Activated CD4-positive, alpha-beta T cell treated with anti-CD3 and anti-CD28 coated beads for 36 hours (primary cell): ENCODE measurements at places on chromosomes 2 and 18. TPM values are rescaled to one million over a fixed set of nuclear protein-coding genes. Genes with fewer than 3 reads are reported as not detected.

GRCh38 chr2:23509596-23510292 is 124.8 kb downstream of the KLHL29 start:
- no peak for DNase-seq

DNA sequence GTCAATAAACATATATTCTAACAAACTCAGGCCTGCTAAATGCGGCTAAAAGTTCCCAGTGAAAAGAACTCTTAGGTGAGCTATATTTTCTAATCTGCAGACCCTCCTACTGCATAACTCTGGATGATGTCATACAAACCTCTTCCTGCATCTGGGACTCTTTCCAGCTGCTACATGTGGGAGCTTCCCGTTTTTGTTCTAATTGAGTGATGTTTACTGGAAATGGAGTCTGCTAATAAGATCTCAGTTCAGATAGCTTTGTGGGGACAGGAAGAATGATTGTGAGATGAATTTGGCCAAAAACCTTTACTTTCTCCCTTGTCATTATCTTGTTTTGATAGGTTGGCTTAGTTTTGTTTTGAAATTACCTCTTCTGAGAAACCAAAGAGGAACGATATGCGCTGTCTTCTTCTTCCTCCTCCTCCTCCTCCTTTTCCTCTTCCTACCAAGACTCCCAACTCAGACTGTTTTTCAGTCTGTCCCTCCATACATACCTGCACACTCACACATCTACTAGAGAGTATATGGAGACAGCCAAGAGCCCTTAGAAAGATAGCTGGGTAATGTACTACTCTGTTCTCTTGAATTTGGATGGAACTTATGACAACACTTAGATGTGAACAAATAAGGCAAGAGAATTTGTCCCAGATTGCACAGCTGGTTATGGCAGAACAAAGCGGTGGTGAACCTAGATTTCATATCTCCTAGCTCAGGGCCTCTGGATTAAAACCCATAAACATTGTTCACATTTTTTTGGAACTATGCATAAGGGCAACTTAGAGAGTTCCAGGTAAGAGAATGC is 39.8 kb upstream of the AAK1 start:
- DNase-seq, result no peak

DNA sequence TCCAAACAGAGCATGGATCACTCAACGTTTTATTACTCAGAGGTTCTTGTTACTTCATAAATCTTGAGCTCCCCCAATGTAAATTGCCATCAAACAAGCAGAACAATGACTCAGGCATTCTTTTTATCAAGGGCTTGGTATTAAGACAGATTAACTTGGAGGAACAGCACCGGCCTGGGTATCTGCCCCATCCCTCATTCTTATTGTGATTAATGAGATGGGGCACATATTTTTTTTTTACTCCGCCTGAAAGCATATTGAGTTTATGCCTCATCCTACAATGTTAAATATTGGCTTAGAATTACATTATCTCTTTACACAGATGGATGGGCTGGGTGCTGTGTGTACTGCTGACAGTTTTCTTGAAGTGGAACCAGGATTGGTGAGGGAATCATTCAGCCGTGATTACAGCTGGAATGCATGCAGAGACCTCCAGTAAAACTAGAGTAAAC is 387.3 kb downstream of the CLIP4 start:
- no peak for DNase-seq

DNA sequence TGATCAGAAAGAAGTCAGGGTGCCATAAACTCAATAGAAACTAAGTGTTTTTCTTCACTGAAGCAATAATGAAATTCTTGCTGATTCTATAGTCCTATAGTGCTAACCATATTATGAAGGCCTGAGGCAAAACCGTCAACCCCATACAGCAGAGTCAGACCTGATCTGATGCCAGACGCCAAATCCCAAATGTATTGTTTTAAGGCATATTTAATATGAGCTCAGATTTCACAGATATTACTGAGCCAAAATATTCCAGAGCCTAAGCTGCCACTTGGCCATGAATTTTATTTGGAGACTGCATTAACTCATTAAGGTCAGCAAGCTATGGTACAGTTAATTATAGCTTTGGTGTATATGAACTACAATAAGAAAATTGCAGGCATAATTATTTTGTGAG is 53.4 kb downstream of the SCN1A start:
- no peak for DNase-seq

- DNase-seq, result no peak
Observed at GRCh38 chr2:47159627-47160026, 4.5 kb upstream of the STPG4 start.

- DNase-seq, result no peak
Observed at GRCh38 chr2:198285216-198285615, 480.8 kb downstream of the PLCL1 start.

DNA sequence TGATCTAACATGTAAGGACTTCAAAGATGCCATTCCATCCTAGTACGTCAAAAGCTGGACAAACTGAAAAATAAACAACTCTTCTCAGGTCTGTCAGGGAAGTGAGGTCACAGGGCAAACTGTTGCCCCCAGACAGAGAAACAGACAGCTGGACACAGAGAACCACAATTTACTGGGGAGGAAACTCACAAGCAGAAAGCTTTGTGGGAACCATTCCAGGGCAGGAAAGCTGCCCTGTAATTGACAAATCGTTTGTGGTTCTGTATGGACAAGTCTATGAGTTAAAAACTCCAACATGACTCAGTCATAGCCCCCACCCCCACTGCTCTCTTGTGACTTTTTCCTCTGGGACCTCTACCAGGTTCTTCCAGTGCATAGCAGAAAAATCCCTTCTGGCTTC is 28.4 kb downstream of the MCEE start:
- DNase-seq, result no peak

DNA sequence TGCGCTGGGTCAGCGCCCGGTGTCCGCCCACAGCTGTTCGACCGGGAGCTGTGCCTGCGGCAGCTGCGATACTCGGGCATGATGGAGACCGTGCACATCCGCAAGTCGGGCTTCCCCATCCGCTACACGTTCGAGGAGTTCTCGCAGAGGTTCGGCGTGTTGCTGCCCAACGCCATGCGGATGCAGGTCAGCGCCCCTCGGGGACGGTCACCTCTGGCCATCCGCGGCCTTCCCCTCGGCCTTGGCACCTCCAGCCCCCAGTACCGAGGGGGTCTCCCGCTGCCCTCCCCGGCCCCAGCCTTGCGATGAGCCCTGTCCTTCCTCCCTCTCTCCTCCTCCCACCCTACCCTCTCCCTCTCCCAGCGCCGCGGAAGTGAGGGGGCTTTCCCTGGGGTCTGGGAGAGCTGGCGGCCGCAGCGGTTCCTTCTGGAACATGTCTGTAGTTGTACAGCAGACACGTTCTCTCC is 53.2 kb upstream of the GPR17 start:
- no peak for DNase-seq

DNA sequence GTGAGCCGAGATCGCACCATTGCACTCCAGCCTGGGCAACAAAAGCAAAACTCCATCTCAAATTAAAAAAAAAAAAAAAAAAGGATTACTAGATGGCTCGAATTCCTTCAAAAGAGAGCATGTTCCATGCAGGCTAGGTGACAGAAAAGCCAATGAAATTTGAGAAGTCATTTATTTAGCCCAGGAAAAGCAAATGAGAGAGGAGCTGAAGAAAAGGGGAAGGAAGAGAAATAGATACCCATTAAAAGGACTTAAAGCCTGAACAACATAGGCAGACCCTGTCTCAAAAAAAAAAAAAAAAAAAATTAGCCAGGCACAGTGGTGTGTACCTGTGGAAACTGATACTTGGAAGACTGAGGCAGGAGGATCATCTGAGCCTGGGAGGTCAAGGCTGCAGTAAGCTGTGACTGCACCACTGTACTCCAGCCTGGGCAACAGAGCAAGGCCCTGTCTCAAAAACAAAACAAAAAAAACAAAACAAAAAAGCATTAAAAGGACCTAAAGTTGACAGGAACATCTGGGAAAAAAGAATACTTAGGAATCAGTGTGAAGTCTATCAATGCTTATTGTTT is 11.1 kb downstream of the SEPTIN10 start:
- DNase-seq, result no peak

DNA sequence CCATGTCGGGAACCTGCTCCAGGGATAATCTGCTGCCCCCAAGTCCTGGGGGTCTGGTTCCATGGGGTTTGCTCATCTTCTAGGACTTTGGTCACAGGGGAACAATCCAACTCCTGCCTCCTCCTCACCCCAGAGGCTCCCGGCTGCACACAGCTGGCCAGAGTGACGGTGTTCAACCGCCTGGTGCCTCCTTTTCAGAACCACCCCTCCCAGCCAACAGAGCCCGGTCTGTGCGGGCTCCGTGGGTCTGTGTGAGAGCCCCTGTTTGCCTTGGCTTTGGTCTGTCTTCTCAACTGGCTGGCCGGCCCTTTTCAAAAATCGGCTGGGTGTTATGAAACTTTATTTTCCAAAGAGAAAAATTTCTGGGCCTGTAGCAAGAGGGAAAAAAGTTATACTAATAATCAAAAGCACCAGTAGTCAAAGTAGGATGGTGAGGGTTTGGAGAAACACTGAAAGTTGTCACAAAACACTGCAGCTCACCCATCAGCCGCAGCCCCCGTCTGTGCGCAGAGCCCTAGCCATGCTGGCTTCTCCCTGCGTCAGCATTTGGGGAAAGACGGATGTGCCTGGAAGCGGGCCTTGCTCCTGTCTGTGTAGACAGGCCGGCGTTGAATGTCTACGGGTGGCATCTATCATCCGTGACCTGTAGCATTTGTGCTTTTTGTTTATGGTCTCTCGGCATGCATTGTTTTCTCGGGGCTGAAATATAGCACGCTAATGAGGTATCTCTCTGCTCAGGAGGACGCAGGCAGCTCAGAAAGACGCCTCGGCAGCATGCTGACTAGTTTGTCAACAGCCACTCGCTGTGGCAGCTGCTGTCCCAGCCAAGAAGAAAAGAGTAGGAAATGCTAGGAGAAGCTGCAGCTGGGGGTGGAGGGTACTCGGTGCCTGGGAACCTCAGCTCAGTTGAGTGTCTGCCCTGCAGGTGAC is 138.6 kb downstream of the GLI2 start:
- no peak for DNase-seq

- DNase-seq, result peak; percentile 72
Observed at GRCh38 chr2:143261986-143262385, 132.8 kb downstream of the ARHGAP15 start.

GRCh38 chr2:217790195-217790594 is 212.6 kb downstream of the TNS1 start:
- DNase-seq, result peak; percentile 31

DNA sequence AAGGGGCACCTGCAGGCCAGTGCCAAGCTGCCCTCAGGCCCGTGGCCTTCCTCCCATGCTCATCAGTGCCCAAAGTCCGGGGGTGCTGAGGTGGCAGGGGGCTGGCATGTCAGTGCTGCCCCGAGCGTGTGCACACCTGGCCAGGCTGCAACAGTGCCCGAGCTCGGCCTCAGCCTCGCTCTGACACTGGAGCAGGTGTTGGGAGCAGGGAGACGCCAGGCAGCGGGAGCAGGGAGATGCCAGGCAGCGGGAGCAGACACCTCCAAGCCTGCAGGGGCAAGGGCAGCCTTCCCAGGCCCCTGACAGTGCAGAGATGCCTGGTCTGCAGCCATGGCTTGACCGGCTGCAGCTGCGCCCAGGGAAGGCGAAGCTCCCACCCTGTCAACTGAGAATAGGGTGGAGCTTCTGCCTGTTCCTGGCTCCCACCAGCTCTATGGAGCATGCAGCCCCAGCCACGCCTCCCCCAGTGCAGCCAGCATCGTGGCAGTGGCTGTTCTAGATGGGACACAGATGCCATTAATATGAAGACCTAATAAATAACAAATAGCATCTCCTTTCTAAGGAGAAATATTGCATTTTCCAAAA is 82.4 kb downstream of the DTNB start:
- DNase-seq, result no peak

DNA sequence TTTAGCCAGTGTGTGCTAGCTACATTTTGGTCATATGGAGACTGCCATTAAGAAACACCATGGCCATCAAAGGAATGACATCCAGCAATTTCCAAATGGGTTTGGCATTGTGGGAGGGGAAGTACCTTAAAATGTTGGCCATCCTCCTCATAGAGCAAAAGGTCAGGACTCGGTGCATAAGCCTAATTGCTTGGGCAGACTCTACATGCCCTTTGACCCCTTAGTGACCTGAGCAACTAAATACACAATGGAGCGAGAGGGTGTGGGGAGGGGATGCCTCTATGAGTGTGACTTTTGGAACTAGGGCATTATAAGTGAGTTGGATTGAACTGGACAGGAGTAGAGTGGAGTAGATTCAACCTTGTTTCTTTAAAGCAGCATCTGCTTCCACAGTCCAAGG is 44.9 kb downstream of the NRP2 start:
- no peak for DNase-seq

GRCh38 chr2:19829672-19830071 is 72.1 kb downstream of the TTC32 start:
- DNase-seq, result no peak

DNA sequence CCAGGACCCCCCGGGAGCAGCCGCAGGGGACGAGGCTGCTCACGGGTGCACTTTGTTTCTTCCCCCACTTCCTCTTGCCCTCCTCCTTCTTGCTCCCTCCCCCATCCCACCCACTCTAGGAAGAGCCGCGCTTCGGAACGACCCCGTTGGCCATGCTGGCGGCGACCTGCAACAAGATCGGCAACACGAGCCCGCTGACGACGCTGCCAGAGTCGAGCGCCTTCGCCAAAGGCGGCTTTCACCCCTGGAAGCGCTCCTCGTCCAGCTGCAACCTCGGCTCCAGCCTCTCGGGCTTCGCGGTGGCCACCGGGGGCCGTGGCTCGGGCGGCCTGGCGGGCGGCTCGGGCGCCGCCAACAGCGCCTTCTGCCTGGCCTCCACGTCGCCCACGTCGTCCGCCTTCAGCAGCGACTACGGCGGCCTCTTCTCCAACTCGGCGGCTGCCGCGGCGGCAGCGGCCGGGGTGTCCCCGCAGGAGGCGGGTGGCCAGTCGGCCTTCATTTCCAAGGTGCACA is 1.3 kb downstream of the SP9 start:
- DNase-seq, result peak; percentile 54

DNA sequence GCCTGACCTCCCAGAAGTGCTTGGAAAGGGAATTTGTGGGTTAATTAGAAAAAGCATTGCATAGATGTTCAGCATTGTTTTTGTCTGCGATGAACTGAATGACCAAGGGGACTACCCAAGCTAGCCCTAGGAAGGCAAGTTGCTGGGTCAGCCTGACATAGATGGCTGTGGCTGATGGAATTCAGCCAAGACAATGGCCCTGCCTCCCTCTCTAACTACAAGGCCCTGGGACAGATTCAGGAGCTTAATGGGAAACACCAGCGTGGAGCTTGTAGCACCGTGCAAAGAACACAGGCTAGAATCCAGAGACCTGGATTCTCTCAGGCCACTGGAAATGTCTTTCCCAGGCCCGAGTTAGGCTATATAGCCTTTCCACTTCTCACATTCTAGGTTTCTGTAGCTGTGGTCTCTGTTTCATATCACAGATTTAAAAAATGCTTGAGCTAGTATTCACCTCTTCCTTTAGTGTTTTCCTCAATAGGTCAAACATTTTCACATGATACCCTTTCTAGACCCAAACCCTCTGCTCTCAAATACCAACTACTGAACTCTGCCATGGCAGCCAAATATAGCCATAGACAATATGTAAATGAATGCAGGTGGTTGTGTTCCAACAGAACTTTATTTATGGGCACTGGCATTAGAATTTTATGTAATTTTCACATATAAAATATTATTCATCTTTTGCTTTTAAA is 294.3 kb upstream of the MEX3C start:
- no peak for DNase-seq

The CMPK2 gene
- 8.7 TPM for total RNA-seq

The CHRNA1 gene
- total RNA-seq, result not detected

The CD207 gene
- not detected for total RNA-seq

The THUMPD2 gene
- 15.2 TPM for total RNA-seq

The SIX3 gene
- not detected for total RNA-seq

The LPIN1 gene
- total RNA-seq, result 40.6 TPM

The DPP4 gene
- 15.9 TPM for total RNA-seq
